ENCODE measurements at places on chromosomes 7 and 10. TPM values are rescaled to one million over a fixed set of nuclear protein-coding genes. Genes with fewer than 3 reads are reported as not detected.

Gene MBLAC1
- total RNA-seq = not detected

Gene NKX2-3
- total RNA-seq = not detected

Gene SMIM30
- 23.7 TPM for total RNA-seq

Gene SKAP2
- total RNA-seq = 29.0 TPM

DNA sequence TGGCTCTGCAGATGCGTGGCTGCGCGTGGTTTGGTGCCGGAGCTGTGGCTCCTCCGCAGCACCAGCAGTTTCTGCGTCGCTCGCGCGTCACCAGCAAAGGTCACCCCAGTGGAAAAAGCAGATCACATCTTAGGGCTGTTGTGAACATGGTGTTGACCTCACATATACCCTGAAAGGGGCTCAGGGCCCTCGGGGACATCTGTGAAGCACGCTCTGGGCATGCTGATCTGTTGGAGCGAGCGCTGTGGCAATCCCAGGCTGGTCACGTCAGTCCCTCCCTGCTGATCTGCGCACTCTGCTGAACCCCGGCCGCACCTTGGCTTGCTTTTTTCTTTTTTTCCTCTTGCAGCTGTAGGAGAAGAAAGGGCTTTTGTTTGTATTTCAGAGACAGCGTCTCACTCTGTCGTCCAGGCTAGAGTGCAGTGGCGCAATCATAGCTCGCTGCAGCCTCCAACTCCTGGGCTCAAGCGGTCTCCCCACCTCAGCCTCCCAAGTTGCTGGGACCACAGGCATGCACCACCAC is 33.3 kb upstream of the AP5Z1 start:
- H3K4me1 ChIP-seq = peaks cover 53% of the 10 kb centered on the region
- no peak for DNase-seq
- no peak overlapping the region for H3K4me3 ChIP-seq
- no peaks in the 10 kb centered on the region for H3K27me3 ChIP-seq
- H3K36me3 ChIP-seq = peaks cover 3% of the 10 kb centered on the region

Gene HPS6
- total RNA-seq = 21.8 TPM

GRCh38 chr7:151313857-151314256 is 27.8 kb upstream of the NUB1 start:
- H3K27ac ChIP-seq = no peak overlapping the region
- H3K4me3 ChIP-seq = no peak overlapping the region
- peaks cover 14% of the 10 kb centered on the region for H3K4me1 ChIP-seq
- H3K27me3 ChIP-seq = no peaks in the 10 kb centered on the region

GRCh38 chr10:93577565-93577964 is 11.1 kb downstream of the FFAR4 start:
- no peak overlapping the region for H3K27ac ChIP-seq
- H3K36me3 ChIP-seq = no peaks in the 10 kb centered on the region
- no peaks in the 10 kb centered on the region for H3K27me3 ChIP-seq
- H3K4me1 ChIP-seq = no peaks in the 10 kb centered on the region
- no peak overlapping the region for H3K4me3 ChIP-seq

DNA sequence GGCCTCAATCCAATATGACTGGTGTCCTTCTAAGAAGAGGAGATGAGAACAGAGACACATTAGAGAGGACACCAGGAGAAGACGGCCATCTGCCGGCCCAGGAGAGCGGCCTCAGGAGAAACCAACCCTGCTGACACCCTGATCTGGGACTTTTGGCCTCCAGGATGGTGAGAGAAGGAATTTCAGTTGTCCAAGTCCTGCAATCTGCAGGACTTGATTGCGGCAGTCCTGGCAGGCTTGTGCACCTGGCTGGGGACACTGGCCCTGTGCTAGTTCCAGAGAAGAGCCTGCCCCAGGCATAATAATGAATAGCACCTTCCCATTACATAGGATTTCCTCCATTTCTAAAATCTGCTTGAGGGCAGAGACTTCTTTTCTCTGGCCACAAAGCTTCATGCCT is 409.9 kb upstream of the SHH start:
- no peaks in the 10 kb centered on the region for H3K36me3 ChIP-seq
- no peaks in the 10 kb centered on the region for H3K4me1 ChIP-seq
- no peaks in the 10 kb centered on the region for H3K27me3 ChIP-seq
- H3K4me3 ChIP-seq = no peak overlapping the region

- H3K36me3 ChIP-seq = no peaks in the 10 kb centered on the region
- peaks cover 5% of the 10 kb centered on the region for H3K4me1 ChIP-seq
- H3K4me3 ChIP-seq = no peak overlapping the region
- no peaks in the 10 kb centered on the region for H3K27me3 ChIP-seq
- no peak overlapping the region for H3K27ac ChIP-seq
Observed at GRCh38 chr10:50426485-50426884, 175.2 kb upstream of the ASAH2 start.

Gene TMEM236
- 1.1 TPM for total RNA-seq

DNA sequence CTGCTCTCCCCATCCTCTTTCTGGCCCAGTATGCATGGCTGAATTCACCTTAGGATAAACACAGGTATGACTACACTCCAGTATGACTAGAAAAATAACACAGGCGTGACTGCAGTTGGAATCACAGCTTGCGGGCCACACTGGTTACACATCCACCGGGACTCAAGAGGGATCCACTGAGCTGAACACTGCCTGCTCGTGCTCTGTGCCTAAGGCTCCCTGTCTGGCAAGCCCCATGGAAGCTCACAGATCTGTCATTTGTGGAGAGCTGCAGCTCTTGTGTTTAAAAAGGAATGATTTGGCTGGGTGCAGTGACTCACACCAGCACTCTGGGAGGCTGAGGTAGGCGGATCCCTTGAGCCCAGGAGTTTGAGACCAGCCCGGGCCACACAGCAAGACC is 26.8 kb downstream of the VOPP1 start:
- no peaks in the 10 kb centered on the region for H3K27me3 ChIP-seq
- no peak overlapping the region for H3K27ac ChIP-seq
- no peaks in the 10 kb centered on the region for H3K36me3 ChIP-seq
- H3K4me3 ChIP-seq = no peak overlapping the region

DNA sequence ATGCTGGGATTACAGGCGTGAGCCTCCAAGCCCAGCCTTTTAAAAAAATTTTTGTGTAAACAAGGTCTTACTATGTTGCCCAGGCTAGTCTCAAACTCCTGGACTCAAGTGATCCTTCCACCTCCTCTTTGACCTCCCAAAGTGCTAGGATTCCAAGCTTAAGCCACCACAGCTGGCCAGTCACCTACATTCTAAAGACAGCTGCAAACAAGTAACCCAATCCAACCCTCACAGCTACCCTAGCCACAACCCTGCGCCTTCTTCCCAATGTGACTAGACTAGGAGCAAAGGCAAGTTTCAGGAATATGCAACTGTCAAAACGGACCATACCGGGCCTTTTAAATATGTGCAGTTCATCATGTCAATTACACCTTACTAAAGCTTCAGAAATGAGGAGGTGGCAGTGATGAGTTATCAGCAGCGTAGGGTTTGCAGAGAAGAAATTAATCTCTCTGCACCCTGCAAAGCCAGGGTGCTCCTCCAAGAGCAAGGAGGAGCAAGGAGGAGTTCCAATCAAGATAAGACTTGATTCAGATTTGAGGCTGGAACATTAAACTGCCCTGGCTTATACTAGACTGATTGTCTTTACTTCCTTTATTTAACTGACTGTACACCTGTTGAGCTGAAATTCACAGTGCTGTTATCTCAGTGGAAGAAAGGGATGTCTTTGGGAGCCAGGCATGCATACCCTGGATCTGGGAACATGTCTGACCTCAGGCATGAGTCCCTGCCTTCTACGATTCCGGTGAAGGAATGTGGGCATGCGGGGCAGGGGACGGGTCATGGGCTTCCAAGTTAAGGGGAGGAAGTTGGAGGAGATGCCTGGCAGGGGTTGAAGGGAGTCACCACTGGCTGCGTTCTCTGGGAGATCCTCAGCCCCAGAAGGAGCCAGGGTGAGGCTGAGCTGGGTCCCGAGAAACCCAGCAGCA is 15.5 kb upstream of the TMEM120A start:
- H3K4me1 ChIP-seq = peaks cover 31% of the 10 kb centered on the region
- H3K4me3 ChIP-seq = no peak overlapping the region
- H3K27me3 ChIP-seq = no peaks in the 10 kb centered on the region
- H3K27ac ChIP-seq = peak overlapping the region; percentile 79
- no peaks in the 10 kb centered on the region for H3K36me3 ChIP-seq

Gene IL6
- total RNA-seq = 151 TPM

DNA sequence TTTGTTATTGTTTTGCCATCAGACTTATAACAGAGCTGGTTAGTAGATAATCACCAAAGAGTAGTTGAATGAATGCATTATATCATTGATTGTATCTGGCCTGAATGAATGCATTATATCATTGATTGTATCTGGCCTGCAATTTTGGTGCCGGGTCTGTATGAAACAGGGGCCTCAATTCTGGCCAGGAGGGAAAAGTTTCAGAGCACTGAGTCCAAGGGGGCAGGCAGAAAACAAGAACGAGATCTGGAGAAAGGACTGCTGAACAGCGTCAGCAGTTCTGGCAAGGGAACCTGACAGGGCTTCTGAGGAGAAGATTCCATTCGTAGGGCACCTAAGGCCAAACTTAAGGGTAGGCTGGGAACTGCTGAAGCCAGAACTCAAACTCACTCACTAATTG is 128.0 kb downstream of the SEMA3C start:
- H3K4me3 ChIP-seq = no peak overlapping the region
- H3K27ac ChIP-seq = peak overlapping the region; percentile 61
- peaks cover 6% of the 10 kb centered on the region for H3K4me1 ChIP-seq
- no peaks in the 10 kb centered on the region for H3K27me3 ChIP-seq

DNA sequence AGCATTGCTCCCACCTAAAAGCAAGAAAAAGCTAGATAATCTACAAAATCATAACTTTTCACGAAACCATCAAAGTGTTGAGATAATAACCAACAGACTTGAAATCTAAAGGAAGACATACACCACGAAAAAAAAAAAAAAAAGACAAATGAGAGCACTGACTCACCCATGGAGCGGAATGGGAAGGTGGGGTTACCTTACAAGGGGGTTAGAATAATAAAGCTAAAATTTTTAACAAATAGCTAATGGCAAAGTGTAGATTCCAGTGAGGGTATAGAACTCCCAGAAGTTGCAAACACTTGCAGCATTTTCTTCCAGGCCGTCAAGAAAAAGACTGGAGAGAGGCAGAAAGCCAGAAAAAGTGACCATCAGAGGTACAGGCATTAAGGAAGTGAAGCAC is 27.2 kb downstream of the IPMK start:
- H3K4me1 ChIP-seq = no peaks in the 10 kb centered on the region
- DNase-seq = no peak
- H3K4me3 ChIP-seq = no peak overlapping the region
- no peak overlapping the region for H3K27ac ChIP-seq
- H3K27me3 ChIP-seq = no peaks in the 10 kb centered on the region

Gene TRIM50
- total RNA-seq = 1.5 TPM

- no peaks in the 10 kb centered on the region for H3K27me3 ChIP-seq
- no peak overlapping the region for H3K27ac ChIP-seq
- no peak for DNase-seq
- H3K36me3 ChIP-seq = no peaks in the 10 kb centered on the region
- no peaks in the 10 kb centered on the region for H3K4me1 ChIP-seq
- no peak overlapping the region for H3K4me3 ChIP-seq
Observed at GRCh38 chr10:43218206-43218950, 48.5 kb downstream of the RASGEF1A start.

GRCh38 chr10:34907743-34908430 is 92.8 kb upstream of the PARD3 start:
- no peaks in the 10 kb centered on the region for H3K36me3 ChIP-seq
- no peaks in the 10 kb centered on the region for H3K4me1 ChIP-seq
- DNase-seq = no peak
- no peak overlapping the region for H3K4me3 ChIP-seq

DNA sequence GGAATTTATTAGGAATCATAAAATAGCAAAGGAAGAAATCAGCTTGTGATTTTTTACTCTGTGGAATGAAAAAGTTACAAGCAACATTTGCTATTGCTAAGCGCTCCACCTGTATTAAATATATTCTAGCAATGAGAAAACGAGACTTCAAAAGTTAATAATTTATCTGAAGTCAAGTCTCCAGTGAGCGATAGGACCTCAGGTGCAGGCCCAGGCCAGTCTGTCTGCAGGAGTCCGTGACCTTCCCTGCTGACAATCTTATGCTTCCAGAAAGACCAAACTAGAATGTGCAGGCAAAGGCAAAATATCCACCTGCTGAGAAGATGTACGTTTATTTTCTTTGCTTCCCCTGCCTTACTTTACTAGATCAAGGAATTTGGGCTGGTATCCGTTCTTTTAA is 22.7 kb downstream of the MRC1 start:
- H3K27ac ChIP-seq = no peak overlapping the region
- H3K27me3 ChIP-seq = no peaks in the 10 kb centered on the region
- no peaks in the 10 kb centered on the region for H3K4me1 ChIP-seq
- DNase-seq = no peak

DNA sequence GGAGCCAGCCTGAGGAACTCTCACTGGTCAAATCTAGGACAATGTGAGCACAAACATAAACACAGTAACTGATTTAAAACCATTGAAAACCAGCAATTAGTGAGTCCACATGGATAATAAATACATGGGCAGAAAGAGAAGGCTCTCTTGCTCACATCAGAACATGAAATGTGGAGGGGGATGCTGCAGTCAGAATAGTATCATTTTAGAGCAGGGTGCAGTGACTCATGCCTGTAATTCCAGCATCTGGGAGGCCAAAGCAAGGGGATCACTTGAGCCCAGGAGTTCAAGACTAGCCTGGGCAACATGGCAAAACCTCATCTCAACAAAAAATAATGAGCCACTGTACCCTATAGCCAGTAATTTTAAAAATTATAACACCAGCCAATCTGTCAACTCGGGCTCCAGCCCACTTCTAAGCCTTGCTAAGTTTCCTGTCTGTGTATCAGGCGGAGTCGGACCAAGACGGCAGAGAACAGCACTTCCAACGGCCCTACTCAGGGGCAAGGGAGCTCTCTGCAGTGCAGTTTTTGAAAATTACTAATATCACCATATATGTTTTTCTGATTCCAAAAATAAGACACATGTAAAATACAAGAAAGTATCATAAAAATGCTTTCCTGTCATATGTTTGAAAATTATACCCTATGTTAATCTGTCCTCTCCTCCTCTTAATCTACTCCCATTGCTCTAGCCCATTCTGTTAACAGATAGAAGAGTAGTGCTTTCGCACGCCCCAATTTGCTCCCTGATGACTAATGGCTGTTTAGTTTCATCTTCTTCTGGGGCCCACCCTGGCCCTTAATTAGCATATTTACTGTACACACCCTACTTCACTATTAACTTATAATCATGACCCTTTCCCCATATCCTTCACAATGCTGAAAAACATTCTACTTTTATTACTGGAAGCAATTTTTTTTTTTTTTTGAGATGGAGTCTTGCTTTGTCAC is 17.1 kb downstream of the URGCP start:
- peaks cover 3% of the 10 kb centered on the region for H3K4me1 ChIP-seq
- no peak overlapping the region for H3K27ac ChIP-seq
- no peak overlapping the region for H3K4me3 ChIP-seq
- no peak for DNase-seq

- H3K27ac ChIP-seq = no peak overlapping the region
- DNase-seq = no peak
- no peak overlapping the region for H3K4me3 ChIP-seq
- H3K4me1 ChIP-seq = no peaks in the 10 kb centered on the region
- H3K27me3 ChIP-seq = no peaks in the 10 kb centered on the region
Observed at GRCh38 chr10:68938117-68938516, 17.9 kb upstream of the DDX21 start.

All from thoracic aorta (tissue), 2 donors.